ENCODE measurements at places on chromosomes 12 and 14.

GRCh38 chr14:54146601-54147000 lies 190.0 kb upstream of the BMP4 start:
- DNase-seq, result no peak

GRCh38 chr12:2356601-2357125 lies 303.9 kb downstream of the CACNA1C start:
- DNase-seq, result no peak

DNA sequence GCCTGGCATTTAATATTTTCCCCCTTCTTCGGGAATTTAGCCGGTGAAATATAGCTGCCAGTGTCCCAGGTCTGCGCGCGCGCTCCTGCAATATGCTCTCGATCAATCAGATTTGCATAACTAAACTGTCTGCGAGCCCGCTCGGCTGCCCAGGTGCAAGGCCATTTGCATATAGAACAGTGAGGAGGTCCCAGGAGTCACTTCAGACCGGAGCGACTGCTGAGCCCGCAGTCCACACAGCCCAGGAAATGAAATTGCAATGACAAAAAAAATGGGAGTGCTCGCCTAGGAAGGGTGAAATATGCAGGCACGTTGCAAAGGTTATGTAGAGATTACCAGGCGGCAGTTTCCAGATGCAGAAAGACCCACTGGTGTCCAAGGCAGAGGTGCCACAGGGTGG lies 228.5 kb downstream of the VRK1 start:
- no peak for DNase-seq

GRCh38 chr12:91717804-91718203 lies 427.8 kb downstream of the BTG1 start:
- DNase-seq, result no peak

- DNase-seq, result no peak
These were observed 21.3 kb upstream of the CABP1 start for GRCh38 chr12:120618954-120619615.

DNA sequence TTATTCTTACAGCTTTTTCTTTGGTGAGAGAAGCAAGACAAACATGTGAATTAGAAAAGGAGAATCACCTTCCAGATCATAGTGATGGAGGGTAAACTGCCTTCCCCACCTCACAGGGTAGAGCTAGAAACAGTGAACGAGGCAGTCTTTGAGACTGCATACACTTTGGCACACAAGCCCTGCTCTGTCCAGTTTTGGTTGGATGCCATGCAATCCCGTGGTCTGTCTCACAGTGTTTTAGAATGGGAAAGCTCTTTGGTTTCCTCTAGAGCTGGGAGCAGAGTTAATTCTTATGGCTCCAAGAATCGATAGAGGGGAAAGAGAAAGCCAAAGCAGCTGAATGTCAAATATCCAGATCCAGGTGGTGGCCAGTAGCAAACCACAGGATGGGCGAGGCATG lies 21.9 kb downstream of the TDP1 start:
- no peak for DNase-seq

DNA sequence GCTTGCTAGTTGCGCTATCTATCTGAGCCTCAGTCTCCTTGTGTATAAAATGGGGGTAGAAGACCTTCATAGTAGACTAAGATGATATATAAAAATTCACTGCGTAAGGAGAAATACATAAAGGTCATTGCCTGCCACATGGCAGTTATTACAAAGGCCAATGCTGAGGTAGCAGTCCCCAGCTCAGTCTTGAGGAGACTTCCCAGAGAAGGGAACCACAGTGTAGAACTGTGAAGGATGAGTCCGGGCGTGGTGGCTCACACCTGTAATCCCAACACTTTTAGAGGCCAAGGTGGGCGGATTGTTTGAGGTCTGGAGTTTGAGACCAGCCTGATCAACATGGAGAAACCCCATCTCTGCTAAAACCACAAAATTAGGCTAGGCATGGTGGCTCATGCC lies 17.1 kb upstream of the SP7 start:
- DNase-seq, result no peak

DNA sequence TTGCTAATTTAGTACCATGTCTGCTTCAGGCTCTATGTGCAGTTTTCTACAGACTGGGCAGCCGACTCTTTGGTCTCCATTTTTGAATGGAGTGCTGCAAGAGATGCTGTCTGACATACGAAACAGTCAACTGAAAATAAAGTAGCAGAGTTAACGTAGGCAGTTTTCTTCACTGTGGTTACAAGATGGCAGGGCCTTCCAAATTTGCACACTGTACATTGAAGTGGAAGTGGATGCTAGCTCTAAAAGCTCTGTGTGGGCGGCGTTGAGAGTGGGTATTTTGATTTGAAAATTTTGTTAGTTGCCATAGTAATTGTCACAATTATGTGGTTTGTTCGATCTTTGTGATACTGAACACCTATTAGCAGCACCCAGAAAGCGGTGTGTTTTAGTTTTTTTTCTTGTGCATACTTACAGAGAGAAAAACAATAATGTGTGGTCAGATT lies 154.9 kb upstream of the ATP2B1 start:
- DNase-seq, result peak; percentile 68

DNA sequence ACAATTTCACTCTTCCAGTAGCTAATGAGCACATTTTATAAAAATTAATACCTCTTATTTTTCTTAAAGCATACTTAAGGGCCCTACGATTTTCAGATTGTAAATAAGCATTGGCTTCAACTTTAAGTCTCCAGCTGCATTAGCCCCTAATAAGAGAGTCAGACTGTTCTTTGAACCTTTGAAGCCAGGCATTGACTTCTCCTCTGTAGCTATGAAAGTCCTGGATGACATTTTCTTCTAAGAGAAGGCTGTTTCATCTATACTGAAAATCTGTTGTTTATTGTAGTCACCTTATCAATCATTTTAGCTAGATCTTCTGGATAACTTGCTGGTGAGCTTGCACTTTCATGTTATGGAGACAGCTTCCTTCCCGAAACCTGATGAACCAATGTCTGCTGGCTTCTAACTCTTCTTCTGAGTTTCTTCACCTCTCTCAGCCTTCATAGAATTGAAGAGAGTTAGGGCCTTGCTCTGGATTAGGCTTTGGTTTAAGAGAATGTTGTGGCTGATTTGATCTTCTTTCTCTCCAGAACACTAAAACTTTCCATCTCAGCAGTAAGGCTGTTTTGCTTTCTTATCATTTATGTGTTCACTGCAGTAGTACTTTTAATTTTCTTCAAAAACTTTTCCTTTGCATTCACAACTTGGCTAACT lies 377.1 kb upstream of the RGS6 start:
- DNase-seq, result peak; percentile 45

- no peak for DNase-seq
These were observed 315.4 kb upstream of the KITLG start for GRCh38 chr12:88895634-88896033.

GRCh38 chr14:56933446-56933845 lies 123.2 kb upstream of the OTX2 start:
- no peak for DNase-seq

DNA sequence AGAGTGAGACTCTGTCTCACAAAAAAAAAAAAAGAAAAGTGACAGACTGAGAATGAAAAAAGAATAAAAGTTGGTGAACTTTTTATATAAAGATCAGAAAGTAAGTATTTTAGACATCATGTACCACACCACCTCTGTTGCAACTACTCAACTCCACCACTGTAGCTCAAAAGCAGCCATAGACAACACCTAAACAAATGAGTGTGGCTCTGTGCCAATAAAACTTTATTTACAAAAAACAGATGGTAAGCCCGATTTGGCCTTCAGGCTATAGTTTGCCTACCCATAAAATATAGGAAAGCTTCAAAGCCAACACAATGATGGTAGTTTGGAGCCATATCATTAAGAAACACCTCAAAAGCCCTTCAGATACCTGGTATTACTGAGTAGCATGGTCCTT lies 154.5 kb upstream of the FOXN3 start:
- DNase-seq, result no peak

- no peak for DNase-seq
These were observed 77.0 kb upstream of the OVCH1 start for GRCh38 chr12:29574500-29574899.

DNA sequence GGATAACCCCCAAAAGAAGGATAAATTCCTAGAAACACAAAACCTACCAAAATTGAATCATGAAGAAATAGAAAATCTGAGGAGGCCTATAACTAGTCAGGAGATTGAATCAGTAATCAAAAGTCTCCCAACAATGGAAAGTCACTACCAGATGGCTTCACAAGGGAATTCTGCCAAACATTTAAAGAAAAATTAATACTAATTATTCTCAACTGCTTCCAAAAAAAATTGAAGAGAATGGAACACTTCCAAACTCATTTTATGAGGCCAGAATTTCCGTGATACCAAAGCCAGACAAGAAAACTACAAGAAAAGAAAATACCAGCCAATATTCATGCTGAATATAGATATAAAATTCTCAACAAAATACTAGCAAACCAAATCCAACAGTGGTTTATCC lies 7.8 kb upstream of the ABCC9 start:
- no peak for DNase-seq

GRCh38 chr12:1779783-1780182 lies 40.6 kb upstream of the LRTM2 start:
- DNase-seq, result no peak

DNA sequence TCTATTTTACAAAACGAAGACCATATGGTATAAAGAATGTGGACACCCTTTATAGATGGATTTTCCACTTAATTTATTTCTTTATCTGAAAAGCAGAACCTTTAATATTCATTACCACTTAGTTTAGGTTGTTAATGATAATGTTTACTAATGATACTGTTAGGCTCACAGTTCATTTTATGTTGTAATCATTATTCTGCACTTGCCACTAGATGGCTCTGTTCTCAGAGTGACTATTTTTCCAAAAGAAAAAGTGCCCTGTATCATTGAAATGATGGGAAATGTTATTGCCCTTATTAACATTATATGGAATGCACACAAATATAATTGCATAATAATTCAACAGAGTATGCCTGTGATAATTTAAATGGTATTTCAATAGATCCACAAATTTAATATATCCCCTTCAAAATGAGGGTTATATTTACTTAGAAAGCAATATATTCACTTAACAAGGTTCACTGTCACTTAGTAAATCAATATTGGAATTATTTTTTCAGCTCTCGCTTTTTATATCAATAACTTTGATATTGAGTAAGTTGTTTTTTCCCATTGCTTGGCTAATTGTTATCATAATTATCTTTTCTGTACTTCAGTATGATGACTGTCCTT lies 95.7 kb downstream of the PDE3A start:
- no peak for DNase-seq

GRCh38 chr12:122722387-122722786 lies 5.8 kb upstream of the HCAR3 start:
- no peak for DNase-seq

GRCh38 chr12:30422844-30423243 lies 272.8 kb downstream of the IPO8 start:
- no peak for DNase-seq

DNA sequence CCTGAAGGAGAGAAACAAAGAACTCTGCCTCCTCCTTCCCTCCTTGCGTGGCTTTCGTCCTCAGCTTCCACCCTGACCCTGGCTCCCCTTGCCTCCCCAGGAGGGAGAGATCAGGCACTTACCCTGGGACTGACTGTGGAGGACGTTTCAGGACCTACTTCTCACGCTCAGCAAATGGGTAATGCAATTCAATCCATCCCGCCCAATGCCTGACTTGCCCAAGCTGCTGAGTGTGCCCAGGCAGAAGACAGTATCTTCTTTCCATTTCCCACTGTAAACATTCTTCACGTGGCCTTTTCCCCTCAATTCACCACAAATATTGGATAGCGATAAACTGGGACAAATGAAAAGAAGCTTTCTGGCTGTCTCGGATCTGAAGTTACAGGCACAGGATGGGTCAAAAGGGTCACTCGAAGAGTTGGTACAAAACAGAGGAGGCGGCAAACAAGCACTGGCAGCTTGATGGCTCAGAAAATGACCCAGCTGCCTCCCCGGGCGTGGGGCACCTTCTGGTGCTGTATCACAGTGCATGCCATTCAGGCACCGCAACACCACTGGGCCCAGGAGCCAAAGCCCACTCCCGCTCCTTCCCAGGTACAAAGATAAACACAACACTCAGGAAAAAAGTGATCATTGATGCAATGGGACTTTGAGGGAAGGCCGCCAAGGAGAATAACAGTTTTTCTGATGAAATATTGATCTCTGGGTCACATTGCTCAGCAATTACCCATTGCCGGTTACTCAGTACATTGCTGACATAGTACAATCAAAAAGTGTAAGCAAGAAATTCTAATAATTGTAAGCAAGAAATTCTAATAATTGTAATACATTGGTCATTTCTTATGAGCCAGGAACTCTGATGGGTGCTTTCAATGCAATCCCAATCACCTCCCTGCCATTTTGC lies 65.8 kb downstream of the TRIM9 start:
- DNase-seq, result no peak

DNA sequence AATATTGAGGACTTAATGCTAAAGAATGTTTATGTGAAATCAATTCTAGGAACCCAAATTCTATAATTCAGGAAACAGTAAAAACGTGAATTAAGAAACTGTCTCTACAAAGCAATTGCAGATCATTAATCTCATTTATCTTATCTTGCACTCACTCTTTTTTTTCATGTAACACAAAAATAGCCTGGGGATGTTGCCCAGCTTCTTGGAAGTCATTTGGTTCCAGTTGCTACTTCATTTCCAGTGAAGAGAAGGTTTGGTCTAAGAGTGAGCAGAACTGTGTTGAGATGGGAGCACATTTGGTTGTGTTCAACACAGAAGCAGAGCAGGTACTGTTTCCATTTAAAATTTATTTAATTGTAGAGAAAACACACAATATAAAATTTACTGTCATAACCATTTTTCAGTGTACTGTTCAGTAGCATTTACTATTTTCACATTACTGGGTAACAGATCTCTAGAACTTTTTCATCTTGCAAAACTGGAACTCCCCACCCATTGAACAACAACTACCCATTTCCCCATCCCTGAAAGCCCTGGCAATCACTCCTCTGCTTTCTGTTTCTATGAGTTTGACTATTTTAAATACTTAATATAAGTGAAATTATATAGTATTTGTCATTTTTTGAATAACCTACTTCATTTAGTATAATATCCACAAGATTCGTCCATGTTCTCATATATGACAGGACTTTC lies 9.7 kb downstream of the CLEC6A start:
- no peak for DNase-seq

- DNase-seq, result peak; percentile 40
These were observed 197.0 kb upstream of the AMIGO2 start for GRCh38 chr12:47276621-47277309.

- no peak for DNase-seq
These were observed 159.2 kb downstream of the STXBP6 start for GRCh38 chr14:24890716-24891115.

DNA sequence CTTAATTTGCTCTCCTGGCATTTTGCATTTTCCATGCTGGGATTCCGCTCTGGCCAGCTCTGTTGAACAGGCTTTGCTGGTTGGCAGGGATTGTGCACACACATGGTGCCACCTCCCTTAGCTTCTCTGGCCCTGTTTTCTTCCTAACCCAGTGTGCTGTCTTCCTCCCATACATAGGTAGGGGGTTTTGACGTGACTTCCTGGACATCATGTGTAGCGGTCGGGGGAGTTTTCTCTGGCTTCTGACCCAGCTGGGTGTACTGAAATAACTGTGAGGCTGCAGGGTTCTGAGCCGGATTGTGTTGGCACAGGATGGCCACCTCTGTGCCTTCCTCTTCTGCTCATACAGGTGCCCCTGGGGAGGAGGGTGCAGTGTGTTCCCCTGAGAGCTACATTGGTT lies 25.7 kb downstream of the C14orf132 start:
- no peak for DNase-seq

All from stimulated activated CD4-positive, alpha-beta T cell treated with anti-CD3 and anti-CD28 coated beads, Interleukin-4, amount 100 ng/mL, for 24 hours (primary cell).